ENCODE measurements at places on chromosomes 12 and 14.

DNA sequence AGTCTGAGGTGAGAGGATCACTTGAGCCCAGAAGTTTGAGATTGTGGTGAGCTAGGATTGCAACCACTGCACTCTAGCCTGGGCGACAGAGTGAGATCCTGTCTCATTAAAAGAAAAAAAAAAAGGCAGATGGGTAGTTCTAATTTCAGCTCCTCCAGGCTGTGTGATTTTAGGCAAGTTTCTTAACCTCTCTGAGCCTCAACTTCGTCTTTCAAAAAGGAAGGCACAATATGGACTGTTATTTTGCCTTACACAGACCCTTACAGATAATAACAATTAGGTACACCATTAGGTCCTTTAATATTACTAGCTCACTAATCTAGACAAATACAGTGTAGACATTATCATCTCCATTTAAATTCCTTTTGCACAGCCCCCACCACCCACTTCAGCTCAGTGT is 4.8 kb upstream of the CCDC177 start:
- no peak for DNase-seq

- DNase-seq, result no peak
Measured at GRCh38 chr14:49008363-49008762, 577.8 kb downstream of the RPS29 start.

DNA sequence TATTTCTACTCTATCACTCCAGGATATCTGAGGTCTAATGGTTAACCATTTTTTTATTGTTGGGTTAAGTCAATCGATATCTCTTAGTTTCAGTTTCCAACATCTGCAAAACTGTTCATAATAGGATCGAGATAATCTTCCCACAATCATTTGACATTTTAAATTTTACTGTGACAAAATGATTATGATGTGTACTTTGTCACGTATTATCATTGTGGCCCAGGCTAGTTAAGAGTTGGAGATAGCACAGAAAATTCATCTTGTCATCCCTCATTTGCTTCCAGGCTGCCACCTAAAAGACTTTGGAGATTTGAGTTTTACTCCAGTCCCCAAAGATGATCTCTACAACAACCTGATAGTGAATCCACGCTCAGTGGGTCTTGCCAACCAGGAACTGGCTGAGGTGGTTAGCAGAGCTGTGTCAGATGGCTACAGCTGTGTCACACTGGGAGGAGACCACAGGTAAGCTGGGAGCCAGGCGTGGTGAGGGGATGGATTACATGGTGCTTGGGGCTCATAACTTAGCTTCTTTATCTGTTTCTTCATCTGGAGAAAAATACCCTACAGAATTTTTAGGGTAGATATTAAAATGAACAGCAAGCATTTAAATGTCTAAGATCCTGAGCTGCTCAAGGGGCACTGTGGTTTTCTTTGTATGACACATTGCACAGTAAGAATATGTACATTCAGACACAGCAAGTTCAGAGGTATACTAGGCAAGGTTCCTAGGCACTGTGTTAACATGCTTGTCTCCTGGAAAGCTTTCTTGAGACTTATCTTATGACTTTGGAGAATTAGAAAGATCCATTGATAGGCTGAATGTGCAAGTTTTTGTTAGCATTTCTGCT is 22.4 kb downstream of the ARG2 start:
- DNase-seq, result no peak

GRCh38 chr14:105135700-105136395 is 32.7 kb downstream of the JAG2 start:
- DNase-seq, result no peak

DNA sequence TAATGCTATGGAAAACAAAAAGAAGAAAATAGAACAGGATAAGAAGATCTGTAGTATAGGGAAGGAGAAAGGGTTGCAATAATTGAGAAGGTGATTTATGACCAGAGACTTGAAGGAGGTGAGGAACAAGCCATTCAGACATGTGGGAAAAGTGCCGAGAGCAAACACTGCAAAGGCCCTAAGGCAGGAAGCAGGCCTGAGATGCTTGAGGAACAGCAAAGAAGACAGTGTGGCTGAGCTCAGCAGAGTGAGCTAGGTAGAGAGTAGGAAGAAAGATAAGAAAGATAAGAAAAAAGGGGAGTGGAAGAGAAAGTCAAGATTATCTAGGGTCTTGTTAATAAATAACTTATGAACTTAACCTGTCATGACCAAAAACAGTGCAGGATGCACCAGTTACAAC is 671.8 kb downstream of the RPS29 start:
- DNase-seq, result no peak

- no peak for DNase-seq
Measured at GRCh38 chr12:121001060-121001459, 15.2 kb downstream of the C12orf43 start.

DNA sequence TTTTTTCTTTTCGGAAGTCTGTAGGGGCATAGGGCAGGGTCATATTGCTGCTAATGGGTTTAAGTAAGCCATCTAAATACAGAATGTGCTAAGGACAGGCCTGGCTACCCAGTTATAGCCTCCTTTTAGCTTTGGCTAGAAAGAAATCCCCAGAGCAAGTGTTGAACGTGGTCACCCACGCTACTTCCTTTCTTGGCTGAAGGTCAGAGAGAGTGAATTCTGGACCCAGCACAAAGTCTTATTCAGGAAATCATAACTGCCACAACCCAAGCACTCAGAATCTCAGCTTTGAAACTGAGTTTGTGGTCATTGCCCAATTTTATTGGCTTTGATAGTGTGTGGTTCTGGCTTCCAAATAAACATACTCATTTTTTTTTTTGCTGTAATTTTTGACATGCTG is 542.1 kb upstream of the ATP2B1 start:
- DNase-seq, result no peak

GRCh38 chr12:57352166-57352565 is 78.7 kb downstream of the R3HDM2 start:
- DNase-seq, result no peak

DNA sequence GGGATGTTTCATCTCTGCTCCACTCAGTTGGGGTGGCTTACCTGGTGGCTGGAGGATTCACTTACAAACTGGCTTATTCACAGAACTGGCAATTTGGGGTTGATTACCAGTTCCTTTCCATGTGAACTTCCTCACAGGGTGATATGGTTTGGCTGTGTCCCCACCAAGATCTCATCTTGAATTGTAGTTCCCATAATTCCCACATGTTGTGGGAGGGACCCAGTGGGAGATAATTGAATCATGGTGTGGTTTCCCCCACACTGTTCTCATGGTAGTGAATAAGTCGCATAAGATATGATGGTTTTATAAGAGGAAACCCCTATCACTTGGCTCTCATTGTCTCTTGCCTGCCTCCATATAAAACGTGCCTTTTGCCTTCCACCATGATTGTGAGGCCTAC is 26.9 kb upstream of the IGF1 start:
- DNase-seq, result no peak

- DNase-seq, result no peak
Measured at GRCh38 chr14:55136885-55137786, 8.1 kb downstream of the LGALS3 start.

DNA sequence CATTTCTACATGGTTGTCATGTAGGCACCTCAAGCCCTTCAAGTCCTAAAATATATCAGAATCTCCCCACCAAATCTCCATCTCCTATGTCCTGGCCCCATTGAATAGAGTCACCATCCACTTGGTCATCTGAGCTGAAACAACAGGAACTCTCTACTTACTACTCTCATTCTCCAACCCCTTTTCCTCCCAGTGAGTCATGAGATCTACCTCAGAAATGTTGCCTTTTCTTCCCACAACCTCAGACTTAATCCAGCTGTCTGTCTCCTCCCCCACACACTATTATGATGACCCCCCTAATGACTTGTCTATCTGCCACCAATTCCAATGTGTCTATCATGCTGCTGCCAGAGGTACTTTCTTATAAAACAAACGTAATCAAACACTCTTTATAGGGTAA is 72.3 kb upstream of the TMEM263 start:
- DNase-seq, result no peak

DNA sequence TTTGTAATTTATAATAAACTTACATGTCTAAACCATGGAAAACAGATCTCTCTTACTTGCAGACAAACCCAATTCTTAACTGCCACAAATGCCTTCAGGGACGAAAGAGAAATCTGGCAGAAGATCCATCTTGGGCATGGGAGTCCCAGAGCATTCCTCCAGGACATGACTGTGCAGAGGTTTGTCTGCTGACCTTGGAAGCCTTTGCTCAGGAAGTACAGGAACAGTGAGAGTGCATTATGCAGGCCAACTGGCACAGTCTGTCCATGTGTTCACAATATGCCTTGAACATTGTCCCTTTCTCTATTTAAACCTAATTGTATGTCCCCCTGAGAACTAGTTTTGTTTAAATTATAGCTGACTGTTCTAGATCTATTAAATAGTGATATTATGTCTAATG is 467.1 kb downstream of the ATP23 start:
- no peak for DNase-seq

- DNase-seq, result no peak
Measured at GRCh38 chr14:88060576-88060975, 55.6 kb downstream of the GPR65 start.

All from NCI-H2081 (cell line).